ENCODE measurements at places on chromosomes 2 and 18.

DNA sequence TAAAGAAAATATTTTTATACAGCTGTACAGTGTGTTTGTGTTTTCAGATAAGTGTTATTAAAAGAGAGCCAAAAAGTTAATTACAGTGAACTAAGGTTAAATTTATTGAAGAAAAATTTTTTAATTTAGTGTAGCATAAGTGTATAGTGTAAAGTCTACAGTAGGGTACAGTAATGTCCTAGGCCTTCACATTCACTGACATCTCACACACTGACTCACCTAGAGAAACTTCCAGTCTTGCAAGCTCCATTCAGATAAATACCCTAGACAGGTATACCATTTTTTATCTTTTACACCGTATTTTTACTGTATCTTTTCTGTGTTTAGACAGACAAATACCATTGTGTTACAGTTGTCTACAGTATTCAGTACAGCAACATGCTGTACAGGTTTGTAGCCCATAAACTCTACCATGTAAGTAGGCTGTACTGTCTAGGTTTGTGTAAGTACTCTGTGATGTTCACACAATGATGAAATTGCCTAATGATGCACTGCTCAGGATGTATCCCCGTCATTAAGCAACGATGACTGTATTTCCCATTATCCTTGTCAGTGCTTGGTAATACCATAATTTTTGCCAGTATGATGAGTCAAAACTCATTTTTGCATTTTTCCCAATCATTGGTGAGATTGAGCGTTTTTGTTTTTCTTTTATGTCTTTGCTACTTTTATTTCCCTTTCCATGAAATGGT is 48.2 kb upstream of the B3GNT2 start:
- DNase-seq, result no peak

GRCh38 chr2:204977914-204978313 is 432.6 kb downstream of the PARD3B start:
- no peak for DNase-seq

DNA sequence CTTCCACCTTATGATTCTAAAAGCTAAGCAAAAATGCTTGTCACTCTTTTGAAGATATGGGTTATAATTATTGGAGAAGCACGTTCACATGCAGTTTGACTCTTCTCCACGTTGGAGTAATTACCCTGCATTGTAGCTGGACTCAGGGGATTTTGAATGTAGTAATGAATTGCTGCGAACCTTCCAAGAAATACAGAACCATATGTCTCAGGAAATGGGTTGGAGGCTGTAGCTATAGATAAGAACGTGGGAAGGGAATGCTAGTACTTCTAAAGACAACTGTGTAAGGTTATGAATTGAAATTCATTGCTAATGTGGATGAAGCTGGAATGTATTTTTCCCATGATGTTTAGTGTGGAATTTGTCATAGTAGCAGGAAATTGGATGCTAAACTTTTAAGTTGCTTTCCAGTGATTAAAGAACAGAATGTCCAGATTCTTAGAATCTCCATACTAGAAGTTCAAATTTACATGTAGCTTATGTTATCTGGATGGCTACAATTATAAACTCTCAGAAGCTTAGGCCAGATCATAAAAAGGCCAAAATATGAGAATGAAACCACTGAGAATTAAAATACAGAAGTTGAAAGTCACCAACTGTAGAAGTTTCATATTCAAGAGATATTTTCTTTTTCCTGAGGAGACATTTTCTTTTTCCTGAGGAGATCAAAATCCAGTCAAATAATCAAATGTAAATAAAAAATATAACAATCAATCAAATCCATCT is 27.3 kb upstream of the SPOPL start:
- DNase-seq, result peak; percentile 62

GRCh38 chr2:230975927-230976326 is 20.0 kb upstream of the SPATA3 start:
- DNase-seq, result no peak

DNA sequence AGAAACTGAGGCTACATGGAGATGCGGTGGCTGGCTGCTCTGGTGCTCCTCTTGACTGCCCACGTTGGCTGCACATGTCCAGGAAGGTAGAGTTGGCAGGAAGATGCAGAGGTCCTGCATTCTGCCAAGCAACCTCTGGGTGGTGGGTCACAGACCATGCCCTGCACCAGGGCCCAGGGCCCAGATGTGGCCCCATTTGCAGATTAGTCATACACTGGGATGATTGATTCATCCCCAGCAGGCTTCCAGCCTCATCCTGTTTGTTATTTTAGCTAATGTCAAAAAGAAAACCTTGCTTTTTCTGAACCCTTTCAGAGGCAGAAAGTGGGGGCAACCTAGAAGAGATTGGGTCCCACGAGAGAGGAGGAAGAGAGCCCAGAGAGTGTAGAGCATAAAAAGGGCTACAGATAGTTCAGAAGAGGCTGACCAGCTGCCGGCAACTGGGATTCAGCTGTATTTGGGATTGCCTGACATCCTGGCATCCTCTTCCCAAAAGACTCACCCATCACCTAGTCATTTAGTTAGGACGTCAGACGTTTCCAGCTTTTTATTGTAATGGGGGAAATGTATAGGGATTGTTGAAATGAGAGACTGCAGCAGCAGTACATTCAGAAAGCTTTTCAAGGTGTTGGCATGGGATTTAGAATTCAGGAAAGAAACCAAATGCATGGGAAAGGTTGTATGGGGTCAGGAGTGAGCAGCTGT is 101.9 kb downstream of the CTIF start:
- no peak for DNase-seq

- DNase-seq, result peak; percentile 86
These were observed 250.9 kb downstream of the DSEL start for GRCh38 chr18:67265464-67266245.

GRCh38 chr18:60024857-60025256 is 125.1 kb downstream of the PMAIP1 start:
- no peak for DNase-seq

DNA sequence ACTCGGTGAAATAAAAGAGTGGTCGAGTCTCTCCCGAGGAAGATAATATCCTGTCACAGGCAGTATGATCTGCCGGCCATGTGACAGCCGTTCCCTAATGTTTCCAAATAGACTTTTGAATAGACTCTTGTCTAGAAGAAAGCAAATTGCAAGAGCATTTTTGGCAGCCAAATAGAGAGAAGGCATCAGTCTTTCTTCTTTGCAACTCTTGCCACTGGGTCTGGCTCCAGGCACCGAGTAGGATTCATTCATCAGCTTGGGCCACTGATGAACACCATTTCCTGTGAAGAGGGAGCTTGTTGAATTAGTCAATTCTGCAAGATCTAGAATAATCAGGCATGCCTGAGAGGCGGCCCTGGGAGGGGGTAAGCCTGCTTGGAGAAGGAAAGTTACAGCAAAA is 165.6 kb downstream of the KLHL29 start:
- no peak for DNase-seq

DNA sequence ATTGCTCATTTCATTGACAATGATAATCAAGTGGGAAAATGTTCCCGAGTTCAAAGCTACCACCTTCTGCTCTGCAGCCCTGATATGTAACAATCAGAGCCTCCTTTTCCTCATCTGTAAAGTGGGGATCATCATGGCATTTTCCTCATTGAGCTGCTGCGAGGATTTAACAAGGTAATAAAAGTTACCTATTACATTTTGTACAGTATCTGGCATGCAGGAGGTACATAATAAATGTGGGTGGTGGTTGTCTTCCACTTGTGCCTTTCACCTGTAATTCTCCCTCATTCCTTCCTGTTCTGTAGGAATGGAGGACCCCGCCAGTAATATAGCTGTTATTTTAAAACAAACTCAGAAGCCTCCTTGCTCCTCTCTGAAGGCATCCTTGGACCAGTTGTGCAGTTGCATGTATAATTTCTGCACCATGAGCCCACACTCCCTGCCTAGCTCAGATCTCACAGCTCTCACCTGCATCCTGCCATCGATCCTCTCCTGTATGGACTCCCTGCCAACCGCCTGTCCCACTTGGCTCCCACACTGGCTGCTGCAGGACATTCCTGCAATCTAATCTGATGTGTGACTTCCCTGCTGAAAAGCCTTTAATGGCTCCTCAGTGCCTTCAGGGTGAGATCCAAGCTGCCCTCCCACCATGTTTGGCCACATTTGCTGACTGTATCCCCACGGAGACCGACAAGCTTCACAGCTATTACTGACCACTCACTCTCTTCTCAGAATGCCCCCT is 350.4 kb downstream of the EN1 start:
- DNase-seq, result no peak
